Stimulated activated CD4-positive, alpha-beta T cell treated with anti-CD3 and anti-CD28 coated beads, Interleukin-1b, Interleukin-23, amount 100 ng/mL, for 1 hour (primary cell): ENCODE measurements at places on chromosomes 1 and 21.

DNA sequence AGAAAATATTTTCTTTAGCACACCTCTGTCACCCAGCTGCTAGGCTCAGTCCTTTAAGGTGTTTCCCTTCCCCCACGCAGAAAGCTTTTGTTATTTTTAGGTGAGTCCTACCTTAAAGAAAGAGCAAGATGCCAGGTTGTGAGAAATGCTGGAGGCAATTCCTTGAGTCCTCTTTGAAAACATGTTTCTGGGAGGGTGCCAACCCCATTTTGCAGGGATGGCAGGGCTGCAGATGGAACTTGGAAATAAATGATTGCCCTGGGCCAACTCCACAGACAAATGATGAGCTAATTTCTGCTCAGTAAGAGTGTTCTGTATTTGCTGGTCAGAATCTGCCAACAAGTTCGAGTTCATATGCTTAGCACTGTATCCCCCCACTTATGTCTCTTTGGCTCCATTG lies 119.2 kb upstream of the RAB3GAP2 start:
- DNase-seq, result no peak

GRCh38 chr1:163347106-163347505 lies 25.4 kb downstream of the NUF2 start:
- no peak for DNase-seq

GRCh38 chr1:119052267-119052666 lies 64.1 kb upstream of the TBX15 start:
- DNase-seq, result no peak

GRCh38 chr1:217574265-217574949 lies 56.5 kb downstream of the GPATCH2 start:
- no peak for DNase-seq

- DNase-seq, result no peak
Measured at GRCh38 chr1:94726981-94727685, 93.0 kb upstream of the SLC44A3 start.

DNA sequence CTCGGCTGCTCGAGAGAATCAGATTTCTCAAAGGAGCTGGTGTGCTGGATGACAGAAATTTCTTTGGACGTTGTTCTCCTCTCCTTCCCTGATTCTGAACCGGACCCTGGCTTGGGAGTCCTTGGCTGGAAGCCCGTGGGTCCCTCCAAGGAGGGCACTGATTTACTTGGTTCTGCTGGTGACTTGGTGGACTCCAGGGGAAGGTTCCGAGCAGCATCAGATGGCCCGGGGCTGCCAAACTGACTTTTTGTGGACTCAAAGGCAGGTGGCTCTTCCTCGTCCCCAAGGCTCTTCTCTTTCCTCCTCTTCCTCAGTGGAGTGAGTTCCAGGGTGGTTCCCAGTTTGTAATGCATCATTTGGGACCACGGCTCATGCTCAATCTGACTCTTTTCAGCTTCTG lies 97.9 kb upstream of the EDN2 start:
- no peak for DNase-seq

DNA sequence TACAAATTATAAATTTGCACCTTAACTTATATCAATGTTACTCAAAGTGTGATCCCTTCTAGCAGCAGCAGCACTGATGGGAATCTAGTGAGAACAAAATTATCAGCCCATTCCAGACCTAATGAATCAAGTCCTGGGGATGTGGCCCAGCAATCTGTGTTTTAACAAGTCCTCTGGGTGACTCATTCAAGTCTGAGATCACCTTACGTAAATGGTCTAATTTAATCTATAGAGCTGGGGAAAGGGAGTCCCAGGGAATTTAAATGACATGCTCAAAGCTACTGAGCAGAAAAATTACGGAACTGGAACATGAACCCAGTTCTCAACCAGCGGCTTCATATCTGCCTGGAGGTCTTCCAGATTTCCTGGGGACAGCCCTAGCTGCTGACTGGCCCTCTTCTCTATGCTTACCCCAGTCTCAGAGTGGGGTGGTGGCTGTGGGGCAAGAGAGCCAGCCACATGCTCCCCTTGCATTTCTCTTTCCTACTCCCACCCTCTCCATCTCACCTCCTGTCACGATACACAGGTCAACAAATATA lies 220.0 kb downstream of the TM2D1 start:
- no peak for DNase-seq

- DNase-seq, result no peak
Measured at GRCh38 chr1:224488806-224489499, 54.4 kb upstream of the WDR26 start.

DNA sequence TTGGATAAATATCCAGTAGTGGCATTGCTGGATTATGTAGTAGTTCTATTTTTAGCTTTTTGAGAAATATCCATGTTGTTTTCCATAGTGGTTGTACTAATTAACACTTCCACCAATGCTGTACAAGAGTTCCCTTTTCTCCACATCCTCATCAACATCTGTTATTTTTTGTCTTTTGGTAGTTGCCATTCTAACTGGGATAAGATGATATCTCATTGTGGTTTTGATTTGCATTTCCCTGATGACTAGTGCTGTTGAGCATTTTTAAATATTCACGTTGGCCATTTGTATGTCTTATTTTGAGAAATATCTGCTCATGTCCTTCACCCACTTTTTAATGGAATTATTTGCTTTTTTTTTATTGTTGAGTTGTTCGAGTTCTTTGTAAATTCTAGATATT lies 183.9 kb downstream of the PTPRU start:
- no peak for DNase-seq

DNA sequence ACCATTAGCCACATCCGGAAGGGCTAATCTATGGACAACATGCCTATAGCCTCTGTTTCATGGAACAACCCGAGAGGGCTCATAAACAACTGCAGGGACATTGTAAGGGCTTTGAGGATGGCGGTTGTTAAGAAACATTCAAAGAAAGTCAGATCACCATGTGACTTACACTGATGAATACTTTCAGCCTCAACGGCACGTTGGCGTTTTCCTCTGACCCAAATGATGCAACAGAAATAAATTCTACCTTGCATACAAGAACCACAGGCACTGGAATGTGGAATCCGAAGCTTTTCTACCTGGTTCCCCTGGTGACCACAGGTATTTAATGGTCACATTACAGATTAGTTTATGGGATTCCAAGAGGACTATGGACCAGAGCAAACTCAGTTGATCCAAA lies 107.0 kb downstream of the CLIC6 start:
- DNase-seq, result no peak

DNA sequence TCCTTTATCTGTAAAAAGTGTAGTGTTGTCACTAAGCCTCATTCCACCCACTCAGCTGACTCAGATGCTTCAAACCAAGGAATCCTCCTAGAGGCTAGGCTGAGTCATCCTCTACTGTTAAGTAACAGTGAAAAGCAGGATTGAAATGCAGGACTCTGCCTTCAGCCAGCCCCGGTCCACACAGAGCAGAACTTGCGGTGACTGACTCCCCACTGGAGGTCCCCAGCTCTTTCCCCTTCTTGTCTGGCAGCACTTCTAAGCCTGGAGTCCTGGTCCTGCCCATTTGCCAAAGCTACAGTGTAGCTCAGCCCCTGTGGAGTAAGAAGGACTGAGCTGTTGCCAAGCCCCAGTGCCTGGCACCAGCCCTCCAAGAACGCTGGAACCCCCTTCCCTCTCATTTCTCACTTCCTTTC lies 1.7 kb downstream of the RAB7B start:
- no peak for DNase-seq

DNA sequence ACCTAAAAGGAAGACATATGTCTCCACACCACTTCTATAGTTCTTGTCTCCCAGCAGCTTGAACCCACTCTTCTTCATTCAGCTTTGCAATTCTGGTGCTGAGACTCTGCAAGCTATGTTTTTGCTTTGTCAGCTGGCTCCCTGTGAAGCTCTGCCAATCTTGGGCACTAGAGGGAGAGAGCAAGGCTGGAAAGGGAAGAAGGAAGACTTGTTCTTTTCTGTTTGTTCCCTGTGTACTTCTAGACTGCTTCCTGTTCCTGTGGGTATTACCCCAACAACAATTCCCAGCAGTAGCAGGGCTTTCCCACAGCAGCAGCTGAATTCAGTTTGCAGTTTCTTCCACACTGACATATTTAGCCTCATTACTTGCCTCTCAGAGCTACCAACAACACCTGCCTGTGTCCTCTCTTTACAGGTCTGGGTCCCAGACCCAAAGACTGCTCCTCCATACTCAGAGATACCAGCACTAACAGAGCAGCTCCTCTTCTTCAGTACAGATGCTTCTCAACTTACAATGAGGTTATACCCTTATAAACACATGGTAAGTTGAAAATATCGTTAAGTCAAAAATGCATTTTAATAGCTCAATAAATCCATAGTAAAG lies 275.2 kb upstream of the NEGR1 start:
- no peak for DNase-seq

- DNase-seq, result no peak
Measured at GRCh38 chr1:182315167-182315556, 76.4 kb downstream of the GLUL start.

GRCh38 chr21:43659136-43660000 lies at the start of the genes HSF2BP and RRP1B:
Gene HSF2BP (minus strand): TSS chr21:43659488. CDS start chr21:43658096, 1,392 bp downstream.
Gene RRP1B (plus strand): TSS chr21:43659560. CDS start chr21:43659665, 105 bp downstream.
- DNase-seq, result peak; percentile 36

DNA sequence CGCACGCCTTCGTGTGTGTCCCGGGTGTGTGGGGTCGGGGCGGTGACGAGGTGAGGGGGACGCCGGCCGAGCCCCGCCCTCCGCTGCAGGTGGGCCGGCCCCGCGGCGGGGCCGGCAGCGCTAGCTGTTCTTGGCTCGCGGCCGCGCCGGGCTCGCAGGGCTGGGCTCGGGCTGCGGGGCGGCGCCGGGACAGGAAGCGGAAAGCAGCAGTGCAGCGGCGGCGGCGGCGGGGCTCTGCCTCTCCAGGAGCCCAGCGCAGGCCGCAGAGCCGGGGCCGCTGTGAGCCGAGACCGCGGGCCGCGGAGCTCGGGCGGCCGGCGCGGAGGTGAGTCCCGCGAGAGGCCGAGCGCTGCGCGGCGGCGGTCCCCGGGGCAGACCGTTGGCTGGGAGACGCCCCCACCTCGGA lies at the start of gene VANGL1:
Gene VANGL1, plus strand, starts transcription at position 209 of the 406 bp plus-strand sequence. CDS start 9,444 bp downstream, outside the sequence.
- DNase-seq, result no peak

- DNase-seq, result no peak
Measured at GRCh38 chr1:24752305-24752704, 7.1 kb downstream of the CLIC4 start.

- DNase-seq, result no peak
Measured at GRCh38 chr1:53368314-53369033, 40.6 kb upstream of the LRP8 start.

DNA sequence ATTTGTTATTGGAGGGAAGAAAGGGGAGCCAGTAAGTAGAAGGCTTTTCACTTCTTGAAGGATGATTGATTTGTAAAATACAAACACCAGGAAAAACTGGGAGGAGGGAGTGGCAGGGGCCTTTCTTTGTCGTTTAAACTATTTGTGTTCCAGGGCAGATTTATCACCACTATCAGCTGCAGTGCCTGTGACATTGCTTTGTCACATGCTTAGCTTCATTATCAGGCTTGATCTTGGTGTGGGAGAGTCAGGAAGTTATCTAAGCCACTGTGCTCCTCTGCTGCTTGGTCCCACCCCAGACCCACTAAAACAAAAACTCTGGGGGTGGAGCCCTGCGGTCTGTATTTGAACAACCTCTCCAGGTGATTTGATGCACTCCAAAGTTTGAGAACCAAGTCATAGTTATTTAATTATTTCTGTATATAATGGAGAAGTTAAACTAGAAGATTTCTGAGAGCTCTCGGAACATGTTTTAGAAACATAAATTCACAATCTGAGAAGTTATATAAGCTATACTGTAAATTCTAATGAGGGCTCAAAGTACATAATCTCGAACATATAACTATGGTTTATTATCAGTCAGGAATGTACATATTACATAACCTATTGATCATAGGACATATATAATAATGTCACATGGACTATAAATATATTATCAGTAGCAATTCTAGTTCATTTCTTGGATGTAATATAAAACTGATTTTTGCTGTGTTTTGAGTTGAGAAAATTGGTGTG lies 87.9 kb downstream of the CDC14A start:
- DNase-seq, result peak; percentile 27

- DNase-seq, result no peak
Measured at GRCh38 chr1:188027613-188028012, 1198.9 kb downstream of the PLA2G4A start.

- no peak for DNase-seq
Measured at GRCh38 chr1:148383966-148384365, 99.1 kb downstream of the PPIAL4G start.

DNA sequence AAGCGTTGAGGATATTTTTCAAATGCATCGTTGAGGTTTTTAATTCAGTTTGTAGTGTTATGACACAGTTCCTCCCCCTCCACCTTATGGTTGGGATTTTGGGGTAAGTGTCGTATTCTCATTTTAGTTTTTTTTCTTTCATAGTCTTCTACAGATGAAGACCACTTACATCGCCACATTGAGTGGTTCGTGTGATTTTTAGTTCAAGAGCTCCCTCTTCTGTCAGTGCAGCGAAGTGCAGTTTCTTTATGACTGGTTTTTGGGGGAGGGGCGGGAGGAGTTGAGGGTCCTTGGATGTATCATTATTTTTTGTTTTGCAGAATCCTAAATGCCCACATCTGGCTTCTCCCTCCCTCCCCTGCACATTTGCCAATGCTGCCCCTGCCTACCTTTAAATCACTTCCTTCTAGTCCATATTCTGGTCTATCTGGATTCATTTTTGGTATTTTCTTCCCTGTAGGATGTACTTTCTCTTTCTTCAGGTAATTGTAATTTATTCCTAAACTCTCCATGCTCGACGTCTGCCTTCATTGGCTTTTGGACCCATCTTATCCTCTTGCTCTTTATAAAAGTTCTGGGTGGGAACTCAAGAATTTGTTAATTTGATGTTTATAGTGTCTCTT lies 433.1 kb downstream of the CAMTA1 start:
- no peak for DNase-seq

DNA sequence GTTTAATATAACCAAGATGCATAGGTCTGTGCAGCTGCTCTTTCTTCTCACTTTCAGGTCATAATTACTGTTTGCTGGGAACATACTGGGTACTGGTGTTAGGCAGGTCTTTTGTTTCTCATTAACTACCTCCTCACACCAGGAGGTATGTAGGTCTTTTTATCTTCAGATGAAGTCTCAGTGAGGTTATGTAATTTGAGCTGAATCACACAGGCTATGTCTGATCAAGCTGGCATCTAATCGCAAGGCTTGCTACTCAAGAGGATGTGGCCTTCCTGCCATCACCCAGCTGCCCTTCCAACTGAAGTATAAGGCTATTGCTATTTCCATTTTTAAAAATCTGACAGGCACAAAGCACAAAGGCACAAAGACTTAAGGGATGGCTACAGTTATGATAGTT lies 96.4 kb downstream of the RUNX1 start:
- DNase-seq, result no peak
